NCI-H1694 treated with DMSO at 0.1 percent for 48 hours (cell line): ENCODE measurements at places on chromosomes 1 and 21.

DNA sequence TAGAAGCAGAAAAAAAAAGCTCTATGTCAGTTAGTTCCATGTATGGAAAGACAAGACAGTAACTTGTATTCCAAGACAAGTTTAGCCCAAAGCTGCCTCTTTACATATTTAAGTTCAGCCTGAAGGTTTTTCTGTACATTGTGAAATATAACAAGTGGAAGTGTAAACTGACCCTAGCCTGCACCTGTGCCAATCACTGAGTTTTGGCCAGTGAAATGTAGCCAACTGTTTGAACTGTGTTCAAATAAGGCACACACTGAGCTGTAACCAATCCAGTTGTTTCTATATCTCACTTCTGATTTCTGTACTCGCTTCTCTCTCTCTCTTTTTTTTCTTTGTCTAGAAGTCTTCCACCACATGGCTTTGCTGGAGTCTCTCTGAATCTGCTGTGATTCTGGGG lies 1227.1 kb downstream of the NCAM2 start:
- DNase-seq: no peak

- DNase-seq: no peak
Measured at GRCh38 chr1:54109129-54110090, 43.4 kb downstream of the CDCP2 start.

DNA sequence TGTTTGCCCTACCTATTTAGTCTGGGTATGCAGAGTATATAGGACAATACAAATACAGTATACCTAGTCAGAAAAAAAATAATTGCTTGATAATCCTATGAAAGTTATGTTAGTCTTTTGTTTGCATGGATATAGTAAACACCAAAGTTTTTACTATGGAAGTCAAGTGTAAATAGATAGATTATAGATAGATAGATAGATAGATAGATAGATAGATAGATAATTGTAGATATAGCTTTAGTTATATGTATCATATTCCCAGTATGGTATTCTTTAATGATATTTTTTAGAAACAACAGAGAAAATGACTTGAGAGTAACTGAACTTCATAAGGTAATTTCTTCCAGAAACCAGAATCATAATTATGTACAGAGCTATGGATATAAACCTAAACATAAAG lies 158.2 kb downstream of the NCAM2 start:
- DNase-seq: no peak

- no peak for DNase-seq
Measured at GRCh38 chr1:160707236-160708064, 4.2 kb downstream of the CD48 start.

DNA sequence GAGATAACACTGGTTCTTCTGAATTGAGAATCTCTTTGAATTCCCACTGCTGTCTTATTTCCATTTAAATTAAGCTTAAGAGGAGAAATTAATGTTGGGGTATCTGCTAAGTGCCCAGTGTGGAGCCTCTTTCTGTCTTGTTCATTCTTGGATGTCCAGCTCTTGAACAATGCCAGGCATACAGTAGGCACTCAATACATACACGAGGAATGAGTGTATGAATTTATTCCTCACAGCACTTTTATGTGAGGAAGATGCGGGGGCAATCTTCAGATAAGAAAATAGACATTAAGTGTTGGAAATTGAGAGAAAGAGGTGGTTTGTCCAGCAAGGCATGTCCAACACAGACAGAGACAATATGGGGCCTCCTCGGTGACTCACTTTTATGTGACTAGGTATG lies 11.8 kb upstream of the ATF3 start:
- no peak for DNase-seq

DNA sequence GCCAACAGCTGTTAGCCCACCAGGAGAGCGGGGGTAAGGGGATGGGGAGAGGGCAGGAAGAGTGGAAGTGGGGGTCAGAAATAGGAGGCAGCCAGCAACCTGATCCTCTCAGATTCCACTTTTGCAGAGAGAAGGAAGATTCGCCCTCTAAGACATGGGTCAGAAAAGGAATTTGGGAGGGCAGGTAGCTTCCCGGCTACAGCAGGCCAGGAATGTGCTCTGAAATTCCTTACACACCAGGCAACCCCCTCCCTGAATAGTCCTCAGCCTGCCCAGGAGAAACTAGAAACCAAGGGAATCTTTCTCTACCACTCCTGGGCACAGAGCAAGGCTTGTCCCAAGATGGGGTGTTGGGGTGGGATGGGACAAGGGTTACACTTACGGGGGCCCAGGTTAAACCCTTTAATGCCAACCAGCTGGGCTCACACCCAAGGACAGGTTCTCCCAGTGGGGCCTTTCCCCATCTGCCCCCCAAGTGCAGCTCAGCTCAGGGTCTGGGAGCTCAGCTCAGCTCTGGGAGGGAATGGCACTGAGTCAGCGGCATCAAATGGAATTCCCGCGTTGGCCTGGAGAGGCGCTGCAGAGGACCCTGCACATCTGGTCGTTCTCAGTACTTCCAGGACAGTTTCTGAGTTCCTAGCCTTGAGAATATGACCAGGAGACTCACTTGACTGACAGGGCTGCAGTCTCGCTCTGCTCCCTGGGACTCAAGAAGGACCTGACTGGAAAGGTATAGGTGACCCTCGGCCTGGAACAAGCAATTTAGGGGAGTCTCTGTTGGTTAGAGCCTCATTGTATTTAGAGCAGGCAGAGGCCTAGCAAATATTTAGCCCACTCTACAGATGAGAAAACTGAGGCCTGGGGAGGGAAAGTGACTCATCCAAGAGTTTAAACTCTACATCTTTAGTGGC lies 761 bp downstream of the TNNT2 start:
- DNase-seq: peak; percentile 54

GRCh38 chr1:223175032-223175431 lies 32.0 kb upstream of the TLR5 start:
- no peak for DNase-seq

DNA sequence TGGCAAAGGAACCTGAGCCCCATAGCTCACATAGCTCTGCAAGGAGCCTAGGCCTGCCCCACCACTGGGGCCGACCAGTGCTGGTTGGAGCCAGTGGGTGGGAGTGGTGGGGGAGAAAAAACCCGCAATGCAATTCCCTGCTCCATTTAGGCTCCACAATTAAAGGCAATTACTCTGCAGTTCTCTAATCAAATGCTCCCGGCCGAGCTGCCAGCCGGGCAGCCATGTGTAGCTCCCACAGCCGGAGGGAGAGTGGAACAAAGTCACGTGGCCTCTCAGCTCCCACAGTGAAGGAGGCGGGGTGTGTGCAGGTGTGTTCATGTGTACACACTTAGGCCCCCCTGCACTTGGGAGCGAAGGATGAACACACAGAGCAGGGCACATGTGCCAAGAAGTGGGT lies 81.6 kb downstream of the KIRREL1 start:
- DNase-seq: no peak

- no peak for DNase-seq
Measured at GRCh38 chr1:112322983-112323678, 72.9 kb upstream of the CTTNBP2NL start.

DNA sequence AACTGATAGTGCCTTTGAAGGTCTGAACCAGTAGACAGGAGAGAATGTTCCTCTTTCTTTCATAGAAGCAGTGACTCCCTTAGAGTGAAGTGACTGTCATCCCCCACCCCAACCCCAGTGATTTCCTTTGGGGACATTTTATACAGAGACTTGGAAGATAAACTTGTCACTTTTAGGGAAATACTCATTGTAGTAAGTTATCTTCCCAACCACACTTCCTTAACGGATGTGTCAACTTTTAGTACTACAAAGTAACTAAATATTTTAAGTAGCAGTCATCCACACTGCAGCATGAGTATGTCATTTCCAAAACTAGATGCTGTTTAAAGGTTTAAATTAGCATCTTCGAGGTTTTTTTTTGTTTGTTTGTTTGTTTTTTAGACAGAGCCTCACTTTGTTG lies 13.7 kb downstream of the LRRC8B start:
- no peak for DNase-seq

DNA sequence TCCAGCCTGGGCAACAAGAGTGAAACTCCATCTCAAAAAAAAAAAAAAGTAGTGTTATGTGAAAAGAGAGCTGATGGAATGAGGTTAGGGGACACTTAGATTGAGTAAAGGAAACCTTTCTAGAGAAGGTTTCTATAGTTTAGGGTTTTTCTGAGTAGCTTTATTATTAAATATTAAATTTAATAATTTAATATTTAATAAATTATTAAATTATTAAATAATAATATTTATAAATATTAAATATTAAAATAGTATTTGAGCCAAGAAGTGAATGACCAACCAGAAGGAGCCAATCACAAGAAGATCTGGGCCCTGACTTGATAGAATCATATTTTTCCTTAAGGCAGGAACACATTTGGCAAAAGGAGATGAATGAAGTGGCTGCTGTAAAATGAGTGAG lies 50.7 kb downstream of the ALG6 start:
- no peak for DNase-seq
